ENCODE measurements at places on chromosomes 1 and 21. TPM values are rescaled to one million over a fixed set of nuclear protein-coding genes. Genes with fewer than 3 reads are reported as not detected.

The KIAA0319L gene
- total RNA-seq: 85.0 TPM

The CYP4A22 gene
- not detected for total RNA-seq

The SPRR2B gene
- total RNA-seq: not detected

The COL9A2 gene
- total RNA-seq: 8.9 TPM

The OR10K2 gene
- total RNA-seq: not detected

The DCST1 gene
- 0.35 TPM for total RNA-seq

The TMPRSS3 gene
- not detected for total RNA-seq

The SV2A gene
- 0.33 TPM for total RNA-seq

The IVL gene
- not detected for total RNA-seq

The CLEC20A gene
- not detected for total RNA-seq

All from gastrocnemius medialis (tissue), 4 donors.